ENCODE measurements at places on chromosomes 2 and 18.

DNA sequence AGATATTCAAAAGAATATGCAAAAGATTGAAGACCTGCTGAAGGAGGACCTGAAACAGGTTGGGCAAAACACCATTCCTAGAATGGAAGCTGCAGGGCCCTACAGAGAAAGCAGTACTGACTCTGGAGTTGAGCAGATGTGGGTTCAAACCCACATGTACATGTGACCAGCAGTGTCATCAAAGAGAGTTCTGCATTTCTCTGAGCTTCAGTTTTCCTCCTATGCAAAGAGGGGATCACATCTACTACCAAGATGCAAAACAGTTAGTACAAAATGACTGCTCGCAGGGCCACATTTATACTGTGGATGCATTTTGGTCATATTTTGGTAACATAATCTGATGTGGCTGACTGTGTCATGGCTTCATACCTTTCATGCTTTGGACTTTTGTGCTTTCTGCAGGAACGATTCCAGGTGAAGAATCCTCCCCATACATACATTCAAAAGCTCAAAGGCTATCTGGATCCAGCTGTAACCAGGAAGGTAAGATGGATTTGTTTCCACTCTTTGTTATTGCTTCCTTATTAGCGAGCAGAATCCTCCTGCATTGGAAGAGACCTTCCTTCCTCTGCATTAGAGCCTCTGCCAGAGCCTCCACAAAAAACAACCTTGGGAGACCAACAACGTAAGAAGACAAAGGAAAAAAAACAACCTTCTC, 174.8 kb downstream of the PRPF40A start:
- no peak for DNase-seq

- peak; percentile 44 for DNase-seq
These were observed 65.7 kb upstream of the NCKAP5 start for GRCh38 chr2:133633881-133634409.

- peak; percentile 78 for DNase-seq
These were observed 1173.1 kb upstream of the ZEB2 start for GRCh38 chr2:145692971-145693478.

DNA sequence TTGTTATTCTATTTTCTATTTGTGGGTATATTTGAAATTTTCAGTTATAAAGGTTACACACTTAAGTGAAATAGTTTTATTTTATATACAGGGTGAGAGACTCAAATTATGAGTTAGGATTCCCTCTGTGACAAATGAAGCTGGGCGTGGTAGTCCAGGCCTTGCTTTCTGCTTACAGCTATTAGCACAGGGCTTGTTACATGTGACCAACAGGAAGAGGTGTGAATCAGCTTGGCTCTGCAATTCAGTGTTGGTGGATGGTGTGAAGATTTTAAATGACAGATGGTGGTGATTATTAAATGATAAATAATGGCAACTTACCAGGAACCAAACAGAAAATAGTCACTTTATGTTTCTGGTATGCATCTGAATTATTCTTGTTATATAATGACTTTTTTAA, 64.4 kb upstream of the NOSTRIN start:
- no peak for DNase-seq

DNA sequence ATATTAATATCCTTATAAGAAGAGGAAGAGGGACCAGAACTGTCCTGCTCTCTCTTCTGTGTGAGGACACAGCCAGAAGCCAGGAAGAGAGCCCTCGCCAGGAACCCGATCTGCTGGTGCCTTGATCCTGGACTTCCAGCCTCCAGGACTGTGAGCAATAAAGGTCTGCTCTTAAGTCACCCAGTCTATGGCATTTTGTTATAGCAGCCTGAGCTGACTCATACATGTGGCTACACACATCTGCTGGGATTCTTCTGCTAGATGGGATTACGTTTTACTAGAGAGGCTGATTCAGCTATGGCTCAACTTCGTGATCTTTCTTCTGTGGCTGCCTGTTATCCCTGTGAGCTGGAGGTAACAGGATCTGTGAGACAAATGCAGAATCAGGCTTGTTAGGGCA, 29.6 kb downstream of the ARL4C start:
- peak; percentile 41 for DNase-seq

DNA sequence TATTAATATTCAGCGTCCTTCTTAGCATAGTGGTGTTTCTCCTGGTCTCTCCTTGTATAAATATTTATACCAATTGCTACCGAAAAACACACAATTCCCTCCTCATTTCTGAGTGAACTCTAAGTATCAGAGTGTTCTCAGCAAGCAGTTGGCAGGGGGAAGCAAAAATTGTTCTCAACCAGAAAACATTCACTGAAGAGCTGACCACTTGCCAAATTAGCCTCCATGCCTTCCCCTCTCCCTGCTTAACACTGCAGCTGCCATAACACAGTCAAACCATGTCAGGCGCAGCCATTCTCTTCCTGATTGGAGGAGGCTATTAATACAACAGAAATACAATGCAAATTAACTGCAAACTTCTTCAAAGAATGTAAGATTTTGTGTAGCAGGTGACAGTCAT, 105.0 kb downstream of the COL6A3 start:
- no peak for DNase-seq

DNA sequence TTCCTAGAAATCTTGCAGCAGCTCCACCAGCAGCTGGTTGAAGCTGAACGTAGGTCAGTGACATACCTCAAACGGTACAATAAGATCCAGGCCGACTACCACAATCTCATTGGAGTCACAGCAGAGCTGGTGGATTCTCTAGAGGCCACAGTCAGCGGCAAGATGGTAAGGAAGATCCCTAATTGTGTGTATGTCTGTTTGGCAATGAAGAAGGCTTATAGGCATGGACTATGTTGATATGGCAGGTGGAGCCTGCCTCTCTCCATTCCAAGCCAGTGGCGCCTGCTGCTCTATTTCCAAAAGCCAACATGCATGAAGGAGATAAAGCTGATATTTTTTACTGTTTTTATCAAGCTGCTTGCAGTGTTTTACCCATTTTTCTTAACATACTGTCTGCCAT, 36.8 kb downstream of the ARMC9 start:
- DNase-seq = no peak

GRCh38 chr2:216829533-216829932, 30.3 kb downstream of the TNP1 start:
- no peak for DNase-seq

- peak; percentile 68 for DNase-seq
These were observed 1.9 kb downstream of the CHPF start for GRCh38 chr2:219541611-219542180.

- no peak for DNase-seq
These were observed 66.6 kb downstream of the ADNP2 start for GRCh38 chr18:80175451-80176204.

- DNase-seq = no peak
These were observed 55.4 kb downstream of the KLF7 start for GRCh38 chr2:207110310-207110709.

DNA sequence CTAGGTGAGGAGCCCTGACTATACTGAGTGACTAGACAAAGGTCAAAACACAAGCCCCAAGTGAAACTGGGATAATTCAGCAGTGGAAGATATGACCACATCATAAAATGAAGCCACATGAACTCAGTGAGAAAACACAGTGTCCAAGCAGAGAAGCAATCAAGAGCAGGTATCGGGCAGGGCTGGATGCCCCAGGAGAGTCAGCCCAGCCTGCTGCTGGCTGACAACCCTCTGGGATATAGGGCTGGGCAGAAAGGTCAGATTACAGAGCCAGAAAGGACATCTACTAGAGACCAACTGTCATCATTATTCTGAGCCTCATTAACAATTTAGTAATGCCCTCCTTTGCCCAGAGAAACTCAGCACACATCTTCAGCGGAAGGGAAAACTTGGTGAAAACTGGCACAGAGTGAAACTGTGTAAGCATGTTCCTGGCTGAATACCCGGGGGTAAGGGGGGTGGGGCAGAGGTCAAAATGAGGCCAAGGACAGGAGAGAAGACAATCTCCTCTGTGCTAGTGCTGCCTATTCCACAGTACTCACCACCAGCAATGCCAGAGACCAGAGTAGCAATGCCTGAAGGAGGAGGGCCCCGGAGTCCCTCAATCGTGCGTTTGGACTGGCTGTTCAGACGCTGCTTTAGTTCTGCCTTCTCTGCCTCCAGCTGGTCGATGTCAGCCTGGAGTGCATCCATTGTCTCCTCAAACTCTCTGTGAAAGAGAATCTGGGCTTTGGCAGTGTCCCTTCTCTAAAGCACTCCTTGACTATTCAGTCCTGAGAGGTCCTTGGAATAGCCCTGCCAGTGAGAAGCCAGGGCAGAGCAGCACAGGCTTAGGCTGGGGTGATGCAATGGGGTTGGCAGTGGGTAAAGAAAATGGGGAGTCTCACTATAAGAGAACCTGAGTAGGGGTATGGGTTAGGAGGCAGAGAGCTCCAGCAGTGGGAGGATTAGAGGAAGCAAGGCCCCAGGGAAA, 15.3 kb downstream of the DCTN1 start:
- no peak for DNase-seq

All from RCC 7860 (cell line).